NCI-H1436 treated with DMSO at 0.1 percent for 48 hours (cell line): ENCODE measurements at places on chromosomes 4 and X.

DNA sequence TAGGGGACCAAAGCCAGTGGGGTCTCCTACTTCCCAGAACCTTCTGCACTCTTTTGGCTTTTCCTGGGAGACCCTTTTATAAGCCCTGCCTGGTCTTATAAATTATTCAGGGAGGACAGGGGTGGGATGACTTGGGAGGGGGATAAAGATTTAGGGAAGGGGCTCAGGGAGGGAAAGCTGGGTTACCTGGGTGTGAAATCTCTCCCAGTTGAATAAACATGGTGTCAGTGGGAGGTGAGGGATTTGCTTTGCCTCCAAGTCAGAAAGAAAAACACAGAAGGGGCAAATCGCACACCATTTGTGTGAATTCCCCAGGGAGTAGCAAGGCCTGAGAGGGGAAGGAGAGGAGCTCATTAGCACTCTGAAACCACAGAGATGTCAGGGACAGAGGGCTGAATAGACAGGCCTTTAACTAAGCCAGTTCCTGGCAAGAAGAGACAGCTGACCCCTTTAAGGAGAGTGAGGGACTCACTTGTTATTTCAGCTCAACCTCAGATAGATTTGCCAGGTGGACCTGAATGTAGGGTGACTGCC, at the start of gene RIPPLY1:
TSS of gene RIPPLY1 (minus strand) at position 51 of the 534 bp plus-strand sequence. CDS start 54 bp downstream, outside the sequence.
- no peak for DNase-seq

DNA sequence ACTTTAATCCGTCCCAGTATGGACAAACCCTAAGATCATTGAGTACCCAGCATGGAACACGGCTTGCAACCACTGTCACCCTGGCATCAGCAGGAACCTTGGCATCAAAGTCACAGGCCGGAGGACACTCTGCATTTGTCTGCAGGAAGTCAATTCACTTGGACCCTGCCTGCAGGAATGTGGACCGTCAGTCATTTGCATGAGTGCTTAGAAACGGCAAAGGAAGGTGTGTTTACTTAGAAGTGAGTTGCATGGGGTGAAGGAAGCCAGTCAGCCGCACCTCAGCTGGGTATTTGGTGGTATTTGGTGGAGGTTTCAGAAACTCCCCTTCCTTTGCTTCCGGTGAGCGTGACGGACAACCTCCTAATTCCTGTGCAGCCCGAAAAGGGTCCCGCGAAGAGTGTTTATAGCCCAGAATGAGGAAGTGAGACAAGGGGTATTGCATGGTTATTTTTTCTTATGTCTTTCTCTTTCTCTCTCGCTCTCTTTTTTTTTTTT, 15.5 kb downstream of the P2RY8 start:
- DNase-seq = no peak

DNA sequence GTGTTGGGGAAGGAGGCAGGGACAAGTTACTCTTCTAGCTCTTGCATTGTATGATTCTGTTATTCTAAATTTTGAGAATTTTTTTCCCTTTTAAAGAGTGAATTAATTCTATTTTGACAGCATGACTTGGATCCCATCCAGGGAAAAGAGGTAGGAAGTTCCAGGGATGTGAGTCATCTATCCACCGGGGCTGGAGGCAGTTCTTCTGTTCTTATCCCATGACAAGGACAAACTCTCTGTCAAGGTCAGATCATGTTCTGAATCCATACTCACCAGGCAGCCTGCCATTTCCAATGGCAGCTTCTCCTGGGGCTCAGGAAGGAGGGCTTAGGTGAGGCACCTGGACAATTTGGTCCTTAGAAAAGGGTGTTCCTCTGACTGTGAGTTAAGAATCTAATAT, 132.0 kb upstream of the MED14 start:
- no peak for DNase-seq

DNA sequence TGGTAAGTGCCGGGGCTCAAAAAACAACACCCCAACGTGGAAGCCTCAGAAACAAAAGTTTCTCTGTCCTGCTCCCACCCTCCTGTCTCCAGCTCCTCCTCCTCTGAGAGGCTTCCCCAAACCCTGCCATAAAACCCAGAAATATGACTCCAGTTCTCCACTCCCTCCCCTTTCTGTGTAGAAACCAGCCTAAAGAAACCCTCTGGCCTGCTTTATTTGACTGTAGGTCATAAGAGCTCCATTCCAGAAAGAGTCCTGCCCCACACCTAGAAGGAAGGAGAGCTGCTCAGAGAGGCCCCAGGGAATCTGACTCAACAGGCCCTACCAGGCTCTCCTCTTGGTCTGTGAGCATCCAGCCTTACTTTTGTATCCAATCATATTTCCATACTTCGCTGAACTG, 872 bp upstream of the S100P start:
- no peak for DNase-seq

DNA sequence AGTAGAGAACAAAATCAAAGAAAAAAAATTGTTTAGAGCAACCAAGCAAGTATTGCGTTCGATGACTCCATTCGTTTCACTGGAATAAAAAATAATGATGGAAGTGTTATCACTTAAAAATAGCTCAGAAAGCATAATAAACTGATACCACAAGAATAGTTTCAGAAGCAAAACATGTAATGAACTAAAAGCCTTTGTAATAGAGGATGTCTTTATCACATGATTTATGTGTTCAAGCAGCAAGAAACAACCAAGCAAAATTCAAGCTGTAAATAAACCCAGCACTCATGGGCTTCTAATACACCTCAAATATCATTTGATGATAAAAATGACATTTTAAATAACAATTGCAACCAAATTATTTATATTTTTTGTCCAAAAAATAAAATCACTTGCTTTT, 192.2 kb downstream of the NDST4 start:
- no peak for DNase-seq

DNA sequence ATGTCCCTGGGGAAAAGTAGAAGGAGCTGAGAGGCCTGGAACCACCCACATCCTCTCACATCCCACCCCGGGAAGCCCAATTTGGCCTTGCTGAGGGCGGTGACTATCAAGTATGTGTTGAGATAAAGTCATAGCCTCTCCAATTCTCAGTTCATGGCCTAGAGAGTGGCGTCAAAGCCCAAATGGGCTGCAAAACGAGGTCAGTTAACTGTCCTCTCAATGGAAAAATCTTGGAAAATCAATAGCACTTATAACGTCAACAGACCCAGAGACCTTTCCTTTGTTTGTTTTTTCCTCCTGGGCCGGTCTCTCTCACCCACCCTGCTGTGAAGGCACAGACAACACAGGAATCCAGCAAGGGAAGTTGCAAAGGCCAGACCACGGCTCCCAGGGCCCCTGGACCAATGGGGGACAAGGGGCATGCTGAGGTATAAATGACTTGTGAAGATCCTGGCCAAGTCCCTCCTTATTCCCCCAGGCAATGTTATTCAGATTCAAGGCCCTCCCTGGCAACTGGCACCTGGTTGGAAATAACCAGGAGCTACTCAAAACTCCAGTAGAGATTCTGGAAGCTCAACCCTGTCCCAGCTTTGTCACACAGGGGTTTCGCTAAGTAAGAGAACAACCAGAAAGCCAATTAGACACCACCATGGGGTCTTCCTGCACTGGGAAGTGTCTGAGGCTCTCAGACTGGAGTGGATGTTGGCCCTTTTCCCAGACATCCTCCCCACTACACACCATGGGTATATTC, 38.6 kb downstream of the TSC22D3 start:
- no peak for DNase-seq

- DNase-seq = no peak
These were observed 116.6 kb upstream of the TENM3 start for GRCh38 chr4:182126603-182127002.

DNA sequence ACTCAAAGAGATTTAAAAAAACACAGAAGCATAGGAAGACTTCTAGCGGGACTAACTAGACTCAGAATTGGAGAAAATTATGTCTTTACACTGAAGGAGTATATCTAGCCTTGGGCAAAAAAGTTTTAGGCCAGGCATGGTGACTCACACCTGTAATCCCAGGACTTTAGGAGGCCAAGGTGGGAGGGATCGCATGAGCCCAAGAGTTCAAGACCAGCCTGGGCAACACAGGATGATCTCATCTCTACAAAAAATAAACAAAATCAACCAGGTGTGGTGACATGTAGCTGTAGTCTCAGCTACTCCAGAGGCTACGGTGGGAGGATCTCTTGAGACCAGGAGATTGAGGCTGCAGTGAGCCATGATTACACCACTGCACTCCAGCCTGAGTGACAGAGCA, 99.5 kb downstream of the NEUROG2 start:
- no peak for DNase-seq

GRCh38 chrX:30654989-30655607, 1.9 kb downstream of the GK start:
- no peak for DNase-seq

DNA sequence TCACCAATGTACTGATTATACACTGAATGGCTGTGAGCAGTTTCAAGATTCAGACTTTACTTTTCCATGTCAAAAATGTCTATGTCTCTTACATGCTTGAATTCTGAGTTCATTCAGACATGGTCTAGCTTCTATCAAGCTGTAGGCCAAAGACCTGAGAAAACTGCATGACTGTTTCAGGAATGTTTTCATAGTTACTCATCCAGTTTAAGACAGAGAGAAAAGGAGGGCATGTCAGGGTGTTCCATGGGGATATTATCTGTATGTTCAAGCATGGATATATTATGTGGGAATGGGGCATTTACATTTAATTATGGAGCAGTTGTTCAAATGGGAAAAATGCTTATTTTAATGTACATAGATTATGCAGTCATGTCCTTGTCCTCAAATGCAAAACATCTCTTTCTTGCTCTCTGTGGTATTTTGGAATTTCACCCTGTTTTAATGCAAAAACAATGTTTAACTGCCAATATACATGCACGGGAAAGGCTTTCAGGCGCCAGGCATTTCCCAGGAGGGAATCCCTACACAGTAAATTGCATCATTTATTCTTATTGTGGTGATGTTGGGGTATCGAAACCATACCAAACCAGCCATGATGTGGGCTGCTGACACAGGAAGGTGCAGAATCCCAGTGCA, 429.1 kb upstream of the INTU start:
- DNase-seq = no peak

DNA sequence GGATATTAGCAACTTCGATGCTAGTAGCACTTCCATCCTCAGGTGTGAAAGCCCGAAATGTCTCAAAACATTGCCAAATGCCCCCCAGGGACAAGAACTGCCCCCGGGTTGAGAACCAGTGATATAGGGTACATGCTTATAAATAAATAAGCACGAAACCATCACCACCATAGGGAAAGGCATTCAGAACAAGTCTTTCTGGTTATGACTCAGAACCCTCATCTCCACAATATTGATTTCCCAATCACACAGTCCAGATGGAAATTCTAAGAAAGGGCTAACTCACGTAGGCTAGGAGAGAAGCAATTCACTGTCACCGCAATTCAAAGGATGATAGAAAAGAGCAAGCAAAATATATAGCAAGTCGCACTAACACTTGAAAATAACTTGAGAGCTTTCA, 84.8 kb downstream of the ANOS1 start:
- no peak for DNase-seq

DNA sequence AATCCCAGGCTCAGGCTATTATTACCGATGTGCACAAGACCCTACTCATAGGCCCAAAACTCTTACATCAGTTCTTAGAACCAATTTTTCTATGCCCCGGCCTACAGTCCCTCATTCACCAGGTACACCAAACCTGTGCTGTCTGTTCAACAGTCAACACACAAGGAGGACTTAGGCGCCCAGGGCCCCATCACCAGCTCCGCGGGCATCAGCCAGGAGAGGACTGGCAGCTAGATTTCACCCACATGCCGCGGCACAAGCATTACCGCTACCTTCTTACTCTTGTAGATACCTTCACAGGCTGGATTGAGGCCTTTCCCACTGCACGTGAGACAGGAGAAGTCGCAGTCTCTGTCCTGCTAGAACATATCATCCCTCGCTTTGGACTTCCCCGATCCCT, 962.5 kb downstream of the RPA4 start:
- DNase-seq = no peak

DNA sequence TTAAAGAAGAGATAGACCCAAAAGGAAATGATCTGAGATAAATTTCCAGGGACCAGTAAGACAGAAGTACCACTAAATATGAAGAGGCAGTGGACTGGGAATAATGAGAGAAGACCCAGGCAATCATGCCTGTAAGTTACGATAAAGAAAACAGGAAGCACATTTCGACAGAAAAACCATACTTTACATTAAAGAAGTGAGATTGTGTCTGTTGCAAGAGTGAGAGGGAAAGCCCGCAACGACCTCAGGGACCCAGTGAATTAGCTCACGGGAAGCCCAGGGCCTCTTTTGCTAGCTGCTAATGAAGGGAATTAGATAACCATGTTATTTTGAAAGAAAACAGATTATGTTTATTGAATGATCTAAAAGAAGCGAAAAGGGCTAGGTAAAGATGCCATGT, 28.9 kb upstream of the ACSL1 start:
- DNase-seq = no peak

DNA sequence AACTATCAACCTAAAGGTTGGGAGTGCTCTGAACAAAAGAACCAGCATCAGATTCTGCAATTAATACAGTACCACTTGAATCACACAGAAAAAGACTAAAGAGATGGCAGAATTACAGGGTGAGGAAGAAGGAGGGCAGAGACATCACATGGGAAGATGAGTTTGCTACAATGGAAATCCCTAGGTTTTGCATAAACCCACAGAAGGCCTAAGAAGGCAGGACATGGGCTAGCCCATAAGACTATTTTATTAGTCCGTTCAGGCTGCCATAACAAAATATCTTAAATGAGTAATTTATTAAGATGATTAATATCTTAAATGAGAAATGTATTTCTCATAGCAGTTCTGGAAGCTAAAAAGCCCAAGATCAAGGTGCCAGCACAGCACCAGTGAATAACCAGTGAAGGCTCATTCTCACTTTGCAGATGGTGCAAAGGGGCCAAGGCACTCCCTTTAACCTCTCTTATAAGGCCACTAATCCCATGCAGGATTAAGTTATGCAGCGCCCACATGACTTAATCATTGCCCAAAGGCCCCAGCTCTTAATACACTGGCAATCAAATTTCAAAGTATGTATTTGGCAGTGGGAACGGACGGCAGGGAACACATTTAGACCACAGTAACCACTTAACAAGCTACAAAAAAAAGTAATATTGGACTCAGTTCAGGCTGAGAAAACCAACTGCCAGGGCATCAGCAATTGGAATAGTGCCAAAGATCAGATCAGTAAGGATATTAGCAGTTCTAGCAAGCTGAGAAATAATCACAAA, 47.6 kb upstream of the NEUROG2 start:
- no peak for DNase-seq

DNA sequence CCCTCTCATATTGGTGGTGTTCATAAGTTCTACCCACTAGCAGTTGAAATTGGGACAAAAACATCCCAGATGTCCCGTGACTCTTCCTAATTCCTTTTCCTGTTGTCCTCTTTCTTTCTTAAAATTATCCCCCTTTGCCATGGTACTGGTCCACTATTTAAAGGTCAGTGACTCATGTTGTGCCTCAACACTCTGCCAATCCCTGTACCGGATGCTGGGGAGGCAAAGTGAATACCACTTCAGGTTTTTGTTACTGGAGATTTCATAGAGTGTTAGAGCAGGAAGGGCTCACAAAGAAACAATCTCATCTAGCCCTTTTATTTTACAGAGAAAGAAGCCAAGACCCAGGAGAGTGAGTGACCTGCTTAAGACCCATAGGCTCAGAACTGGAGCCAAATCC, 24.6 kb downstream of the SEPTIN11 start:
- no peak for DNase-seq
